Peyer's patch (tissue), 4 donors: ENCODE measurements at places on chromosomes 2 and 18. TPM values are rescaled to one million over a fixed set of nuclear protein-coding genes. Genes with fewer than 3 reads are reported as not detected.

The CNPPD1 gene
- 14.0 TPM for total RNA-seq

- no peak overlapping the region for H3K27ac ChIP-seq
- DNase-seq: no peak
- H3K4me3 ChIP-seq: no peak overlapping the region
- no peaks in the 10 kb centered on the region for H3K36me3 ChIP-seq
- no peaks in the 10 kb centered on the region for H3K27me3 ChIP-seq
Measured at GRCh38 chr2:157336137-157337010, 10.8 kb upstream of the ERMN start.

DNA sequence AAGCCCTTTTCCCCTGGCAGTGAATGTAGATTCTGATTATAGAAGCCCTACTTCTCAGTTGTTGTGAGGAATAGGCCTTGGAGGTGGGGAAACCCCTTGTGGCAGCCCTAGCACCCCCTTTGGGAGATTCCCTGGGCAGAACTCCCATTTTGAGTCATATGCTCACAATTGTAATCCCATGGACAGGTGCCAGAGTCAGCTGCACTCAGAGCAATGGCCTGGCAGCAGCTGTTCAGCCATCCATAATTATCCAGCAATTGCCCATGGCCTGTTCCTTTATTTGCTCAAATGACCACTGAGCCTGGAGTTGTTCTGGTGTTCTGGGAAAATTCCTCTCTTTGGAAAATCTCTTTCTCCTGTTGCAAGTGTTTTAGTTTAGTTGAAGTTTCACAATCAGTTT, 71.7 kb downstream of the PTRHD1 start:
- DNase-seq: no peak

The ITGA4 gene
- total RNA-seq: 18.5 TPM

DNA sequence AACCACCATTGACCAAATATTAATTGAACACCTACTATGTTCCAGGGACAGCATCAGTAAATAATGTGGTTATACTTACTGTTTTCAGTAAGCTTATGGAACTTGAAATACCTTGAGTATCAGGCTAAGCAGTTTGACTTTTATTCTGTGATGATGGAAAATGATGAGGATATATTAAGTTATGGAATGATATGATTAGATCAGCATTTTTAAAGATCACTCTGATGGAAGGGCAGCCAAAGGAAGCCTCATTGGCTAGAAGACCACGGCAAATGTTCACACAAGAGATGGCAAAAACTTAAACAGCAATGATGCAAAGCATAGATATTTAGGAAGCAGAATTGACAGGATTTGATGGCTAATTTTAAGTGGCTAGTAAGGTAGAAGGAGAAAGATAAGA, 266.9 kb upstream of the DPP10 start:
- H3K27ac ChIP-seq: no peak overlapping the region
- no peak for DNase-seq
- no peak overlapping the region for H3K4me3 ChIP-seq
- H3K4me1 ChIP-seq: no peaks in the 10 kb centered on the region

DNA sequence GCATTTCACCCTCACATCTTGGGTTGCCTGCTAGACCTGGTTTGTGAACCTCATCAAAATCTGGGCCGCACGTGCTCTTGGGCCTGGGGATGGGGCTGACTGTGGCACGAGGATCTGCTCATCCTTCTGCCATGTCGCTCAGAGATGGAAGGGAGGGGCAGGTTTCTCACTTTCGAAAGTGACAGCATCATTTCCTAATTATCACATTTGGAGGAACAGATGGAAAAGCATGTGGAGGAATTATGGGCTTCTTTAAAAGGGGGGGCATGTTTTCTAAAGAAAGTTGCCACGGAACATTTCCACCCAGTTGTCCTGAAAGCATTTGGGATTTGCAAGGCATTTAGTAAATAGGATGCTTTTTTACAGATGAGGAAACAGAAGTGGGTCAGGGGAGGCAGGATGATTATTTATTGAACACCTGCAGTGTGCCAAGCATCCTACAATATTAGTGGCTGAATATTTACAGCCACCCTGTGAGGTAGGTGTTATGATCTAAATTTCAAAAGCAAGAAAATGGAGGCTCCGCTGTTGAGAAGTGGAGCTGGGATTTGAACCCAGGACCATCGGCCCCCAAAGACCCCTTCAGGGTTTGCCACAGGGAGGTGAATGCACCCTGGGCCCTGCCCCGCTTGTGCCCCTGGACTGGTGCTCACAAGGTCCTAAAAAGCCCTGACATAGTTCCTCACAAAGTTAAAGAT, 104.2 kb upstream of the MYCN start:
- no peak overlapping the region for H3K4me3 ChIP-seq
- H3K36me3 ChIP-seq: no peaks in the 10 kb centered on the region
- DNase-seq: no peak

The AMER3 gene
- total RNA-seq: not detected

DNA sequence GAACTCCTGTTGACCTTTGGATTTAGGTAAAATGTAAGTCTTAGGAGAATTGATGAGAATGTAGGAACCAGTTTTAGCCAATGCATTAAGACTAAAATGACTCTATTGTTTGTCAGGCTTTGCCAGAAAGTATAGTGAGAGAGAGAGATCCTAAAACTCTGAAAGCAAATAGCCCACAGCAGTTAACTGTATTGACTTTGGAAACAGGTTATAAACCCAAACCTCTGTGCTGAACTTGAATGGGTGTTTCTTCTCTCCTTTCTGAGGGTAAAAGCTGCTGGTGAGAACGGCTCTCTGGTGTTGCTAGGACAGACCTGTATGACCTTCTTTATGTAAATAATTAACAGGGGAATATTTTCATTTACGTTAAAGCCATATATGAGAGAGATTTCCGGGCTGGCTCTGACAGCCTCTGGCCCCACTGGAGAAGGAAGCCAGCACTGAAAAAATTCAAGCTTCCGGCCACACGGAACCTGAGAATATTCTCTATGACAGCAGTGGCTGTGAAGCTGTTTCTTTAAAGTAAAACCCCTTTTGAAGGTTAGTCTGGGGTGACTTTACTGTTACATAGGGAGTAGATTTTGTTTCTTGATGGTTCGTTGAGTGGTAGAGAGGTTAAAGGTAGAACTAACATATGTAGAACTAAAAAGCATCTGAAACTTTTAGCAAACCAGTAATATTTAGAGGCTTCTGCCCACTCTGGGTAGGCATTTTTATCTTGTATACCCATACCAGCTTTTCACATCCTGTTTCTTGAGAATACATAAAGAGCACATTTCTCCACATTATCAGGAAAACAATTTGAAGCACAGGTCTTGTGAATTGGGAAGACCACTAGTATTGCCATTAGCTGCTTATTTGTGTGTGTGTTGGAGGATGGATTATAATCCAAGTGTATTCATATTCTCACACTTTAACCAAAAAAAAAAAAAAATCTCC, 123.8 kb downstream of the SPTBN1 start:
- H3K27ac ChIP-seq: peak overlapping the region; percentile 65
- peak overlapping the region; percentile 28 for H3K4me3 ChIP-seq
- H3K27me3 ChIP-seq: no peaks in the 10 kb centered on the region
- H3K4me1 ChIP-seq: peaks cover 50% of the 10 kb centered on the region

The NTSR2 gene
- not detected for total RNA-seq

DNA sequence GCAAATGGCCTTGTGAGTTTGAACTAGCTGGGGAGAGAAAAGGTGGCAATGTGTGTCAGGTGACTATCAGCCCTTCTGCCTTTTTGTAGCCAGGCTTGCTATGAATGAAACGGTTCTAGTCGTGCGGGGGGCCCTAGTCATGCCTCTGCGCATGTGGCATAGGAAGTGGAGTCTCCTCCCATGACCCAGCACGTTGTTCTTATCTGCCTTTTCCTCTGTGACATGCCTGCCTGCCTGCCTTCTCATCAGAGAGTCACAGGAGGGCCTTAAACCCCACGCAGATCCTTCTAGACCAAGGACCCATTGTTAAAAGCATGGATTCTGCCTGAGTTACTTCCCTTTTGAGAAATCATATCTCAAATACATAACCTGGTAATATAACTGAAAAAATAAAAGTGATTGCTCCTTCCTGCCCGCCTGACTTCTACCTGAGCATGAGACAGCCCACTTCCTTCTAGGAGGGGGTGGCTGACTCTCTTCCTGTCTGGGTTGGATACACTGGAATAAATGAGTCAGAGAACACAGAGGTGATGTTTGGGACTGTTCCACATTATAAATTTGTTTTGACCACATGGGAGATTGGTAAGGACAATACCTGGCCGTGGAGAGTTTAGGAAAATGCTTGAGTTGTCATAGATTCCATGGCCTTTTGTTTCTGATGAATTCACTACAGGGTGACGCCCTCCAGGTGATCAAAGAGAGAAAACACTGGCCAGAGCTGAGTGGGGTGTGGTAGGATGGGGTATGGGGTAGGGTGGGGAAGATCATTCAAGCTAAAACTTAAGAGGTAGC, 49.8 kb downstream of the FBLN7 start:
- peak overlapping the region; percentile 70 for H3K27ac ChIP-seq
- no peaks in the 10 kb centered on the region for H3K4me1 ChIP-seq
- DNase-seq: no peak
- no peaks in the 10 kb centered on the region for H3K36me3 ChIP-seq
- no peak overlapping the region for H3K4me3 ChIP-seq
- H3K27me3 ChIP-seq: no peaks in the 10 kb centered on the region

- no peak overlapping the region for H3K27ac ChIP-seq
- DNase-seq: no peak
- H3K27me3 ChIP-seq: no peaks in the 10 kb centered on the region
- H3K4me3 ChIP-seq: no peak overlapping the region
- H3K4me1 ChIP-seq: no peaks in the 10 kb centered on the region
- no peaks in the 10 kb centered on the region for H3K36me3 ChIP-seq
Measured at GRCh38 chr2:61057562-61057961, 8.1 kb upstream of the SANBR start.
